ENCODE measurements at places on chromosomes 3 and 15.
A peak's percentile ranks its signal among the peaks of the same experiment; 100 is the strongest.

GRCh38 chr3:186209810-186210752 lies 101.2 kb upstream of the ETV5 start:
- no peak for DNase-seq
- H3K4me3 ChIP-seq, result no peak overlapping the region
- peaks cover 25% of the 10 kb centered on the region for H3K36me3 ChIP-seq
- peaks cover 42% of the 10 kb centered on the region for H3K4me1 ChIP-seq

DNA sequence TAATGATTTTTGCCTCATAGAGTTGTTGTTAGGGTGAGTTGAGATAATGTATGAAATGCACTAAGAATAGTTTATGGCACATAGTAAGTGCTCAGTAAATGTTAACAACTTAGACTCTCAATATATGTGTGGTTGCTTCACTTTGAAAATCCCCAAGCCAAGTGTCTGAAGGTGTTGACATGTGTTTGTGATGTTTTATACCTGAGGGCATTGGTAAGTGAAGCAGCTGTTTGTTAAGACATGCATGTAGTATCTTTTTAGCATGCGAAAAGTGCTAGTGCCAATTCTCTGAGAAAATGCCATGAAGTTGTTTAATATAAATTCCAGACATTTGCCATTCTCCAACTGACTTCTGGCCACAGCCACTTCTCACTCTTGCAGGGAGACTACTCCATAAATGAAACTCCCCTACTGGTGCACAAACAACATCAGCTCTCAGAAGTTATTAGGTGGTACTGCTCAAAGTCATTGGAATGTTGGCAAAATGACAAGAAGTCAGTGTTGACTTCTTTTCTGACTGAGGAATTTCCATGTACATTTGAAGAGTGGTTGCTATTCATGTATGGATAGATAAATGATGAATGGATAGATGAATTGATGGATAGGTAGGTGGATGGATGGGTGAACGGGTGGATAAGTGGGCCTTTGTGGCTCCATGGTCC lies 103.6 kb upstream of the NUDT16 start:
- no peak overlapping the region for H3K27ac ChIP-seq
- no peaks in the 10 kb centered on the region for H3K27me3 ChIP-seq

DNA sequence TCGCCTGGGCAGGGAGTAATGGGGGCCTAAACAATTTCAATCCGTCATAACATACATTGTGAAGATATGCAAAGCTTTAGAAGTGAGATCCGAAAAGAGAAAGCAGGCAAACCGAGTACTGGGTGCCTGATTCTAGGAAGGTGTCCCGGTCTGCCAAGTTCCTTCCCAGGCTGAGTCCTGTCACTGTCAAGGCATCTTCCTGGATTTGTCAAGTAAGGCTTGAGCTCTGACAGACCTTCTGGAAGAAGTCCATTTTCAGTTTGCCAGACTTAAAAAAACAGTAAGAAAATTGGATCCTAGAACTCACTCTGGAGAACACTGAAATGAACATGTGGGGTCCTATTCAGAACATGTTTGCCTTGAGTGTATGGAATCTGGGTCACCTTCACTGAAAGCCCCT lies 253.9 kb downstream of the RORA start:
- peaks cover 53% of the 10 kb centered on the region for H3K4me1 ChIP-seq
- H3K36me3 ChIP-seq, result no peaks in the 10 kb centered on the region
- peak overlapping the region; percentile 59 for H3K27ac ChIP-seq
- DNase-seq, result peak; percentile 92
- no peak overlapping the region for H3K4me3 ChIP-seq

DNA sequence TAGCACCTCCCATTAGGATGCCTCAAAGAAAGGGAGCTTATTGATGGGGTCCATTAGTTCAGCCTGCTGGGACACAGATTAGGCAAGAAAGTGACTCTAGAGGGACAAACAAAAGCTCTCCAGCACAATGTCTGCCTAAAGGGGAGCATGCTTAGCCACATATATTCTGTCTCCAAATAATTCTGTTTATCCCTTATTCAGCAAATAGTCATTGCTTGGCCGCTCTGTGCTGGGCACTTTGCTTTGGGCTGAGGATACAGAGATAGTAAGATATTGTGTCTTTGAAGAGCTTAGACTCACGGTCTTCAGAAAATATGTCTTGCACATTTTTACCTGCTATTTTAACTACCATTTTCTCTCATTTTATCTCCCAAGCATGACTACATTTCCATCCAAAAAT lies 159.8 kb downstream of the SYNPR start:
- H3K4me3 ChIP-seq, result no peak overlapping the region
- no peaks in the 10 kb centered on the region for H3K27me3 ChIP-seq
- no peaks in the 10 kb centered on the region for H3K4me1 ChIP-seq
- no peaks in the 10 kb centered on the region for H3K36me3 ChIP-seq
- H3K27ac ChIP-seq, result no peak overlapping the region
